ENCODE measurements at places on chromosomes 7 and 10.

GRCh38 chr10:36679554-36679953 is 445.8 kb upstream of the ANKRD30A start:
- no peaks in the 10 kb centered on the region for H3K27me3 ChIP-seq
- no peak for DNase-seq
- no peaks in the 10 kb centered on the region for H3K4me1 ChIP-seq
- no peak overlapping the region for H3K27ac ChIP-seq
- no peak overlapping the region for H3K4me3 ChIP-seq

DNA sequence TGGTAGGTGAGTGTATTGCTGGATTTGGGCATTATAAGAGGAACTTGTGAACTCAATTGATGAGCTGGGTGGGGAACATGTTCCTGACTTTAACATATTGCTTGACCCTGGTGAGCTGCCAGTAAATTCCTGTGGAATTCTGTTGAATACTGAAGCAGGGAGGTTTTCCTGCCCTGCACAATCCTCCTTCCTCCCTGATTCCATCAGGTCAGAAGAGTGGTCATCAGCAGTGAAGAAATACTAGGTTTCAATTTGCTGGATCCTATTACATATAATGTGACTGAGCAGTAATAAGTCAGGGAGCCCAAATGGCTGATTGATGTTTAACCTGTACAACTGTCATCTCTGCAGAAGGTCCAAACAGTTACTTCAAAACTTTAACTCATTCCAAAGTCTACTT is 581.2 kb downstream of the SUGCT start:
- peaks cover 7% of the 10 kb centered on the region for H3K27me3 ChIP-seq
- H3K27ac ChIP-seq, result no peak overlapping the region
- no peak overlapping the region for H3K4me3 ChIP-seq
- no peak for DNase-seq
- H3K4me1 ChIP-seq, result peaks cover 2% of the 10 kb centered on the region
- no peaks in the 10 kb centered on the region for H3K36me3 ChIP-seq

DNA sequence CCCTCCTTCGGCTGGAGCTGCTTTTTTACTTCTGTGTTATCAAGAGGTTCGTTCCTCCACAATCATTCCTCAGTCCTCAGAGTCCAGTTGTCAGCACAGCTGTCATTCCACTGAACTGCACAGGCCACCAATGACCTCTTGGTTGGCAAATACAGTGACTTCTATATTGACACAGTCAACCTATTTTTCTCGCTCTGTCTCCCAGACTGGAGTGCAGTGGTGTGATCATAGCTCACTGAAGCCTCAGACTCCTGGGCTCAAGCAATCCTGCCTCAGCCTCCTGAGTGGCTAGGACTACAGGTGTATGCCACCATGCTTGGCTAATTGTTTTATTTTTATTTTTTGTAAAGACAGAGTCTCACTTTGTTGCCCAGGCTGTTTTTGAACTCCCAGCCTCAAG is 27.7 kb downstream of the CRCP start:
- no peak for DNase-seq
- H3K27ac ChIP-seq, result no peak overlapping the region
- H3K4me1 ChIP-seq, result peaks cover 6% of the 10 kb centered on the region
- peaks cover 43% of the 10 kb centered on the region for H3K36me3 ChIP-seq

DNA sequence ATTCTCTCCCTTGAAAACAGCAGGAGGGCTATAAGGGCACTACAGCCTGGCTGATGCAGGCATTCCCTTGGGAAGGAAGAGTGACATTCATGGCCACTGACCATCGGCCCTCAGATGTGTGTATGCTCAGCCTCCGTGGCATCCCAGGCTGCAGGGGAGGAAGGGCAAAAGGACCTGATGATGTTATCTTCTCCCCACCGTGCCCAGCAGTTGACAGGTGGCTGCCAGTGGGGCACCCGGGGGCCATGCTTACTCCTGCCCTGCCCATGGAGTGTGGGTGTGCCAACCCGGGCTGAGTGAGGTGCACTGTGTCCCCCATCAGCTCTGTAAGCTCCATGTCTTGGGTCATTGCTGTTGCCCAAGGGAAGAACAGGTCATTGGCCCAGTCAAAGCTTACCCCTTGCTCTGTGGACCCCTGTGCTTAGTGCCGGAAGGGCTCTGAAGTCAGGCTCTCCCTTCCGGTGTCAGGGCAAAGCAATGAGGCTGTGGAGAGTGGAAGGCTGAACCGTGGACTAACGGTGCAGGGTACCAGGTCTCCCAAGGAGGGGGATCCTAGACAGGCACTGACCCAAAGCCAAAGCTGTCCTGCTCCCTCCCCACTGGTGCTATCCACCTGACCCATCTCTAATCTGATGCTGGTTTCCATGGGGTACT is 92.2 kb downstream of the CCDC3 start:
- no peak overlapping the region for H3K4me3 ChIP-seq
- H3K27me3 ChIP-seq, result peaks cover 10% of the 10 kb centered on the region
- no peaks in the 10 kb centered on the region for H3K4me1 ChIP-seq

- H3K27ac ChIP-seq, result peak overlapping the region; percentile 56
- peaks cover 15% of the 10 kb centered on the region for H3K4me1 ChIP-seq
- no peaks in the 10 kb centered on the region for H3K36me3 ChIP-seq
- H3K27me3 ChIP-seq, result no peaks in the 10 kb centered on the region
- peak overlapping the region; percentile 42 for H3K4me3 ChIP-seq
Observed at GRCh38 chr10:113960617-113961181, 83.0 kb upstream of the ADRB1 start.

DNA sequence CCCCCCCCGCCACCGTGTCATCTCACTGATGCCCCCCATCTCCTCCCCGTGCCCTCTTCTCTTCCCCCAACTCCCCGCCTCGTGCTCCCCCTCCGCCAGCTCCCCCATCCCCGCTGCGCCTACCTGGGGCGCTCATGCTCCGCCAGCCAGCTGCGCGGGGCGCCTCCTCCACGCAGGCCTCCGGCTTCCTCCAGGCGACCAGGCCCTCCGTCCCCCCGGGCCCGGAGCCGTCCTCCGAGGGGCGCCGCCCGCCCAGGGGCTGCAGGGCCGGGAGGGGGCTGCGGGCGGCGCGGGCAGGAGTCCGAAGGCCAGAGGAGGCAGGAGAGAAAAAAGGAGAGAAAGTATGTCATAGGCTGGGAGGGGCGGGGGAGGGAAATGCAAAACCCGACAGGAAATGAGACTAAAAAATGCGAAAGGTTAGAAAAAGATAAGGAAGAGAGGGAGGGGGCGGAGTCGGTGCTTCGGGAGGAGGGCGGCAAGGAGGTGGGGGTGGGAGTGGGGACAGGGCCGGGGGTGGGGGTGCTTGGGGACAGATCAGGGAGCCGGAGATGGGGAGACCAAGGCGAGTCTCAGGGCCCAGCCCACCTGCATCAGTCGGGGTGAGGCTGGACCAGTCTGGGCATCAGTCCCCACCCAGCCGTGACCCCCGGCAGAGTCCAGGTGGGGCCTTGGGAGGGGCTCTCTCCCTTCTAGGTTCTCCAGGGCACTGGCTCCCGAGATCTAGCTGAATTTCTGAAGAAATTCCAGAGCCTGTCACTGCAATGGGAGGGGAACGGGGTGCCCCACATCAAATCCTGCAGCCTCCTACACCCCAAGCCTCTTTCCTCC is at the start of gene CARD11:
Gene CARD11 (minus strand): TSS at position 324 of the 828 bp plus-strand sequence. CDS start 85,361 bp downstream, outside the sequence.
- H3K27me3 ChIP-seq, result no peaks in the 10 kb centered on the region
- H3K4me1 ChIP-seq, result peaks cover 34% of the 10 kb centered on the region
- H3K4me3 ChIP-seq, result peak within 1 kb of the TSS; percentile 99
- H3K36me3 ChIP-seq, result peaks cover 14% of the 10 kb centered on the region
- peak within 1 kb of the TSS; percentile 96 for H3K27ac ChIP-seq

DNA sequence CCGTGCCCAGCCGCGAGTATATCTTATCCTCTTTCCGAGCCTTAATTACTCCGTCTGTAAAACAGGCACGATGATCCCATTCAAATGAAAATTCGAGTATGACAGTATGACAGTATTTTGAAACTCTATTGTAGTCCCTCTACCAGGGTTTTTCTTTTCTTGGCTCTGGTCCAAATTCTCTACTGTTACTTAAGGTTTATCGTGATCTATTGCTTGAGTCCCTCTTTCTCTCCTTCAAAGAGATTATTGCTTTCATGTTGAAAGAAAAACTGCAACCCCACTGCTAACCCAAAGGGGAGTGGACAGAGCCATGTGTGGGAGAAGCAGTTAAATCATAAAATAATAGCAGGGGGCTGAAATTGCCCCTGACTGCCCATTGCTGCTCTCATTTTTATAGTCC is 1156.6 kb upstream of the AUTS2 start:
- no peak overlapping the region for H3K4me3 ChIP-seq
- H3K4me1 ChIP-seq, result no peaks in the 10 kb centered on the region
- no peaks in the 10 kb centered on the region for H3K27me3 ChIP-seq
- H3K27ac ChIP-seq, result no peak overlapping the region

GRCh38 chr7:133290676-133291333 is 37.9 kb downstream of the EXOC4 start:
- peaks cover 10% of the 10 kb centered on the region for H3K4me1 ChIP-seq
- no peaks in the 10 kb centered on the region for H3K27me3 ChIP-seq
- DNase-seq, result no peak
- peaks cover 40% of the 10 kb centered on the region for H3K36me3 ChIP-seq
- H3K27ac ChIP-seq, result no peak overlapping the region

Data from memory B cell (primary cell).